ENCODE measurements at places on chromosomes 6 and 20. TPM values are rescaled to one million over a fixed set of nuclear protein-coding genes. Genes with fewer than 3 reads are reported as not detected.

GRCh38 chr20:60869087-60869486 is 383.0 kb upstream of the CDH4 start:
- DNase-seq: no peak

DNA sequence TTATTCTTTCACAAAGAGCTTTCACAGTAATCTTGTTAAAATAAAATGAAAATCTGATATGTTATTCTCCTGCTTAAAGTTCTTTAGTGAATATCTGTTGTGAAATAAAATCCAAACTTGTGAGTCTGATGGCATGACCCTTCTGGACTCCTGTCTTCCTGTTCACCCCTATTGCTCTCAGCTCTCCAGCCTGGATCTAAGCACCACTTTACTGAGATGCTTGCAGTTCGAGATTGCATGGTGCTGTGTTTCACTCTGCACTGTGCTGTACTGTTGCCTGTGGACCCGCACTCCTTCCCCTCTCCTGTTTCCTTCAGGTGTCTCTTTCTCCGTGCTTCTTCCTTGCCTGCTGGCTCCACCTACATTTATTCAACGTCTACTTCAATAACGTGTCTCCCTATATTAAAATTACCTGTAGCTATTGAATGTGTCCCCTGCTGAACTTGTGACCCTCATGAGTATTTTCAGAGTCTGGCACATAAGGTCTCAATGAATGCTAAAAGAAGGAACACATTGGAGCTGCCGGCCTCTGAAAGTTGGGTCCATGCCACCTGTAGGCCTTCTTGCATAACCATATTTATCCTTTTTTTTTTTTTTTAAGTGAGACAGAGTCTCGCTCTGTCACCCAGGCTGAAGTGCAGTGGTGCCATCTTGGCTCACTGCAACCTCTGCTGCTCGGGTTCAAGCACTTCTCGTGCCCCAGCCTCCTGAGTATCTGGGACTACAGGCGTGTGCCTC is 100.1 kb downstream of the ARID1B start:
- no peak for DNase-seq

GRCh38 chr20:55153001-55153645 is 677.7 kb downstream of the DOK5 start:
- DNase-seq: no peak

GRCh38 chr20:9981829-9982228 is 53.0 kb upstream of the ANKEF1 start:
- DNase-seq: no peak

DNA sequence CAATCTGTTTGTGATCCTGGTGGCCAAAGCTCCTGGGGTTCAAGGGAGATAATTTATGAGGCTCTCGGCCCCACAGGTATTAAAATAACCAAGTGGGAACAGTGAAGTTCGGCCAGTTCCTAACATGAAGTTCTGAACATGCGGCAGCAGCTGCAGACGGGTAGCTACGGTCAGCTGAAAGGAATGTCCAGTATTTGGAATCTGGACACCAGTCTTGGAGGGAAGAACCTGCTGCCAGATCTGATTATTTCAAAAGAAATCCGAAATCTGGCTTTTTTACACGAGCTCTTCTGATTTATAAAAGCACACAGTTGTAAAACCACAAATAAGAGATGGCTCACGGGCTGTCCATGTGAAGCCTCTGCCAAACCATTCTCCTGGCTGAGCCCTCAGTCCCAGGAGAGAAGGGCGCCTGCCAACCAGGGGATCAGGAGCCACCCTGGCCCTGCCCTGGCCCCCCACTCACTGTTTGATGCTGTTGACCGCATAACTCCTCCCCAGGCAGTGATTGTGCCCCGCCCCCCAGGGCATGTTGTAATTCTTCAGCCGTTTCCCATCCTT is 28.2 kb upstream of the KCNB1 start:
- DNase-seq: no peak

DNA sequence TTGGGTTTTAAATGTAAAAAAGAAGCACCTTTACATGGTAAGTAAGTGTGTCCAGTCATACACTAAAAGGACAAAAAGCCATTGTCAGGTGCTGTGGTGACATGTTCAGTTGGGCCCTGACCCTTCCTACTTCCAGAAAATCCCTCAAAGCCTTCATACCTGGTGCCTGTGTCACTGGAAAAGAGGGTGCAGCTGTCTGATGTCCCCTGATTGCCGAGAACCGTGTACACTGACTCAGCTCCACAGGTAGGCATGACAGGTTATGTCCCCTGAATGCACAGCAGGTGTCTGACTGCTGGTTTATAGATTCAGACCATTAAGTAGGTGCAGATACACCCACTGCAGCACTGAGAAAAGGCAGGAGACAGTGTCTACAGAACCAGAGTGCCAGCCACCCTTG is 99.1 kb downstream of the FOXC1 start:
- DNase-seq: no peak

GRCh38 chr20:61798632-61799031 is 267.0 kb downstream of the TAF4 start:
- no peak for DNase-seq

GRCh38 chr6:135722679-135723078 is 128.8 kb upstream of the PDE7B start:
- DNase-seq: no peak

GRCh38 chr6:112037783-112038216 is 16.1 kb upstream of the CCN6 start:
- no peak for DNase-seq

GRCh38 chr6:131946404-131946991 is 4.7 kb downstream of the CCN2 start:
- no peak for DNase-seq

DNA sequence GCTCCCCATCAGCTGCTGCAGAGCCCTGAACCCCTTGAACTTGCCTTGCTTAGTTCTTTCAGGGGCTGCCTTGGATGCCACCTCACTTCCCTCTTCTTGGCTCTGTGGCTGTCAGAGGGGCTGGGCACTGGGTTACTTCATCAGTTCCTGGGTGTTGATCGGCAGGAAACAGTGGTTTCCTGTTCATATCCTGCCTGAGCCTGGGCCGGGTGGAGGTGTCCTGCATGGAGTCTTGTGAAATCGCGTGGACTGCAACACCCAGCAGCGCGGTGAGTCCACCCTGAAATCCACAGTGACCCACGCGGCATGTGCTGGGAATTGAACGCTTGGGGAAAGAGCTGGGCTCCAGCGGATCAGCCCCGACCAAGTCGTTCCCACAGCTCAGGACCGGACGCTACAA is 97.5 kb downstream of the CDH26 start:
- DNase-seq: no peak

Gene FAM209A
- polyA plus RNA-seq: 0.55 TPM

Gene ALDH5A1
- 33.4 TPM for polyA plus RNA-seq

Gene CDC25B
- 36.0 TPM for polyA plus RNA-seq

Gene PPP1R14C
- 19.0 TPM for polyA plus RNA-seq

Gene TBC1D22B
- polyA plus RNA-seq: 16.5 TPM

Gene ISM1
- polyA plus RNA-seq: 4.8 TPM
